ENCODE measurements at places on chromosomes 3 and 15.

DNA sequence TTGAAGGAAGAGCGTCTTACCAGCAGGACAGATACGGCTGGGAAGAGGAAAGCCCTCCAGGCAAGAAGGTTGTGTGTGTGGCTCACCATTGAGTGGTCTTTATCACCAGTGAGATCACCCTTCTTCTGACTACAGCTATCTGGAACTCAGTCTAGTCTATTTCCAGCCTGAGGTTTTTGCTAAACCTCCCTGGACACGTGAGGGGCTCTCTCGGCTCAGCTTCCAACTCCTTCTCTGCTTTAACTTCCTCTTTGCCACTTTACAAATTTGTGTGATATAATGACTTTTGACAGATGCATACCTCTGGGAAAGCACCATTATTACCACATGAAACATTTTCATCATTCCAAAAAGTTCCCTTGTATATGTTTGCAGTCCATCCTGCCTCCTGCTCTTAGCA, 15.3 kb upstream of the ROPN1 start:
- DNase-seq = no peak

DNA sequence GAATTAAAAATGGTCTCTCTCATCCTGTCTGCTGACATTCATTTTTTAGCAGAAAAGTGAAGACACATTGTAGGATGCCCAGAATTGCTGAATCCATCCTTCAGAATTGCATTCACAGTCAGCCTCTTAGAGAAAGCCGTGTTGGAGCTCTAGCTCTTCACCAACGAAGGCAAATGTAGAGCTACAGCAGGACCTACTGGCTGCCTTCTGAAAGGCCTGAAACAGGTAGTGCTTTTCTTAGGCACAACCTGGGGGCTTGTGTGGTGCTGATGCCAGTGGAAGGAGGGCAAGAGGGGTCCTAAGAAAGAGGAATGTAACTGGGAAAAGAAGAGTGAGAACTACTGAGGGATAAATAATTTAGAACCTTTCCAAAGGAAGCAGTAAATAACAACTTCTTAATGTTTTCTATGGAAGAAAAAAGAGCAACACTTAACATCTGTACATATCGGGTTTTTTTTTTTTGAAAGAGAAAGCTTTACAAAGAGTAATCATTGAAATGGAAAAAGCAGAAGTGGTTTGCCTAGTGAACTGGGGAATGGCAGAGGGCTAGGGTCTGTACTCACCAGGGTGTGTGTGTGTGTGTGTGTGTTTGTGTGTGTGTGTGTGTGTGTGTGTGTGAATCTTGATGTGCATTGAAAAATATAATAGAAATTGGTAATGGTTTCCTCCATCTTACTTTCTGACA, 297.8 kb downstream of the SATB1 start:
- DNase-seq = no peak

- DNase-seq = no peak
Observed at GRCh38 chr15:43789409-43789808, 2.7 kb upstream of the SERF2 start.

DNA sequence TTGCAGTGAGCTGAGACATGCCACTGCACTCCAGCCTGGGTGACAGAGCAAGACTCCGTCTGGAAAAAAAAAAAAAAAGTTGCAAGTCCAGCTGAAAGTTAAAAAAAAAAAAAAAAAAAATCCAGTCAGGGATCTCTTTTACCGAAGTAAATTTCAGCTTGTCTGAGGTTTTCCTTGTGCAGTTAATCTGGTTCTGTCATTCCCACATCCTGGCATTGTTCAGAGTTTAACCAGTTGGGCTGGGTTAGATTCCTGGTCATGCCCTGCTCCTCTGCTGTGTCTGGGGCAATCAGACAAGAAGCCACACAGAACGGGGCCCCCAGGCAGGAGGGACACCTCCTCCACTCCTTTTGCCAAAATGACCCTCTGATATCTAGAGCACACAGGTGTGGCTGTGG, 84.1 kb upstream of the KLHL25 start:
- no peak for DNase-seq

DNA sequence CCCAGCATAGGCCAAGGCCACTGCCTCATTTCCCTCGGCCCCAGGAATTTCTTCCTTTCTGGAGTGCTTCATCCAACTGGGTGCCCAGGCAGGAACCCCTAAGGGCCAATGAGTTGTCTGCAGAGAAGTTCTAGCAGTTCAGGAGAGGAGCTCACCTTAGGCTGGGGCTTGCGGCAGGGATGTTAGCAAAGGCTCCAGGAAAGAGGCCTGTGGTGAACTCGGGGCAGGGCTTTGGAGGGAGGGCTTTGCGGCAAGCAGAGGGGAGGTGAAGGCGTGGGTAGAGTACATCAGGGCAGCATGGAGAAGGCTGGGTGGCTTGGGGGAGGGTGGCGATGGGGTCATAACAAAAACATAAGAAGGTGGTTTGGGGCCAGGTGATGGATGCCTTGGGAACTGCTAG, 1.1 kb downstream of the GHRL start:
- DNase-seq = no peak

GRCh38 chr15:92883876-92884435, 16.2 kb upstream of the CHD2 start:
- DNase-seq = no peak

GRCh38 chr3:44948239-44948638, 27.7 kb downstream of the ZDHHC3 start:
- no peak for DNase-seq

- no peak for DNase-seq
Observed at GRCh38 chr3:120440762-120441161, 10.0 kb downstream of the FSTL1 start.

GRCh38 chr3:14492948-14493881, 46.9 kb downstream of the GRIP2 start:
- DNase-seq = no peak

- DNase-seq = no peak
Observed at GRCh38 chr3:11288786-11289637, 16.8 kb downstream of the ATG7 start.

DNA sequence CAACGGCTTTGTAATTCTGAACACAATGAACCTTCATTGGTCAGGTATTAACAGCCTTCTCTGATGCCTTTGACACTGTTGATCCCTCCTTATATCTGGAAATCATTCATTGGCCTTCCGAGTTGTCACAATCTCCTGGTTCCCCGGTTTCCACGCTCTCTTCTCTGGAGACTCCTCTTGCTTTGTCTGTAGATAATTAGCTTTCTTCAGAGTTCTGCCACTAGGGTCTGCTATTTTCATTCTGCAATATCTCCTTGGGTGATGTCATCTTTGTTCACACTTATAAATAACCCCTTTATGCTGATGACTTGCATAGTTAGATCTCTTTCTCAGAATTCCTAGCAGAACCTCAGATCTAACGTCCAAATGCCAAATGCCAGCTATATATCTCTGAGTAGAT, 583.8 kb upstream of the ZNF717 start:
- DNase-seq = no peak

GRCh38 chr3:39766433-39766832, 43.0 kb upstream of the MYRIP start:
- no peak for DNase-seq

GRCh38 chr3:98556164-98557130, 24.7 kb downstream of the GPR15 start:
- DNase-seq = no peak

All from stimulated activated naive CD4-positive, alpha-beta T cell (primary cell).